ENCODE measurements at places on chromosomes 11 and 22.

- no peak for DNase-seq
Measured at GRCh38 chr11:34654483-34655334, 33.8 kb downstream of the EHF start.

DNA sequence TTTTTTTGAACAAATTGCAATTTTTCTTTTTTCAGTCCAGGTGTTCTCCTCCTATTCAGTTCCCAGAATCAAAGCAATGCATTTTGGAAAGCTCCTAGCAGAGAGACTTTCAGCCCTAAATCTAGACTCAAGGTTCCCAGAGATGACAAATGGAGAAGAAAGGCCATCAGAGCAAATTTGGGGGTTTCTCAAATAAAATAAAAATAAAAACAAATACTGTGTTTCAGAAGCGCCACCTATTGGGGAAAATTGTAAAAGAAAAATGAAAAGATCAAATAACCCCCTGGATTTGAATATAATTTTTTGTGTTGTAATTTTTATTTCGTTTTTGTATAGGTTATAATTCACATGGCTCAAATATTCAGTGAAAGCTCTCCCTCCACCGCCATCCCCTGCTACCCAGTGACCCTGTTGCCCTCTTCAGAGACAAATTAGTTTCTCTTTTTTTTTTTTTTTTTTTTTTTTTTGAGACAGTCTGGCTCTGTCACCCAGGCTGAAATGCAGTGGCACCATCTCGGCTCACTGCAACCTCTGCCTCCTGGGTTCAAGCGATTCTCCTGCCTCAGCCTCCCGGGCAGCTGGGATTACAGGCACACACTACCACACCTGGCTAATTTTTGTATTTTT, 6.2 kb upstream of the UBE4A start:
- DNase-seq, result no peak

- no peak for DNase-seq
Measured at GRCh38 chr11:34259087-34259486, 98.7 kb downstream of the ABTB2 start.

DNA sequence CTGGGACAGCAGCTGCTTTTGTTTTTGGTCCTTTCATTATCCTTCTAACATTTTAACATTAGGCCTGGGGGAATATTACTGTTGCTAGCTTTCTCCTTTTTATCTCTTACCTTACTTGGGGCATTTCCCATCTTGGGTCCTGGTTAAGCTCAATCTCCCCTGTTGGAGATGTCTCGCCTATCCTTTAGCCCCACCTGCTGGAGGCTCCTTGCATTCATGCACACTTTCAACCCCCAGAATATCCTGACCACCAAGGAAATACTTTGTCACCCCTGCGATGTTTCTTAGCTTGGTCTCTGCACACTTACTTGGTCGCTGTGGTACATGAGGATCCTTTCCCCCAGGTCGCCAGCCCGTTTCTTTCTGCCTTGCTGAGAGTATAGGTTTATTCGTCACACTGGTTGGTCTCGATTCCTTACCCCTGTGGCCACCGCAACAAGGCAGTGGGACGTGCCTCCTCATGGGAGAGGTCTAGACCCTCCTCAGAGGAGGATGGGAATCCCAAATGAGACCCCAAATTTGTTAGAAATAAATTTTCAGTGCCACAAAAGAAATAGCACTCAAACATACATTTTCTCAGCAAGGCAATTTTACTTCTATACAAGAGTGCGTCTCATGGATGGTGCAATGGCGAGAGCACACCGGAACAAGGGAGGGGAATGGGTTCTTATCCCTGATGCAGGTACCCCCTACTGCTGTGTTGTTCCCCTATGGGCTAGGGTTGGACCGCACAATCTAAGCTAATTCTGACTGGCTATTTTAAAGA, 5.4 kb upstream of the TXN2 start:
- DNase-seq, result peak; percentile 39

- no peak for DNase-seq
Measured at GRCh38 chr11:122758974-122759373, 79.3 kb upstream of the CRTAM start.

GRCh38 chr11:45937916-45938315, 15.5 kb downstream of the LARGE2 start:
- DNase-seq, result no peak
